RWPE1 (cell line): ENCODE measurements at places on chromosomes 5 and 9.
A peak's percentile ranks its signal among the peaks of the same experiment; 100 is the strongest.

DNA sequence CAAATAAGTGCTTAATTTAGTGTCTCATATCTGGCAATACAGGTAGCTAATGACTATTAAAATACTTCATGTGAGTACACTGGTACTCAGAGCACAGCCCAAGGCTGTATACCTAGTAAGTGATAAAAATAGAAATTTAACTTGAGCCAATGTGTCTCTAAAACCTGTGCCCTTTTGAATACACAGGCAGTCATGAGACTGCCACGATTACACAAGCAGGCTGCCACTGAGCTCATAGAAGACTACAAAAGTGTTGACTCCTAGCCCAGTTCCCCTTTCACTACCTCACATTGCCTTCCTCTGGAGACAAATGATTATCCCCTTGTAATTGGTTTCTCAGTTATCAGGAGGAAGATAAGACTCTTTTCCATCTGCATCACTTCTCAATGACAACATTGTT is 66.3 kb upstream of the PAPPA start:
- no peak for DNase-seq

- peak; percentile 31 for DNase-seq
Measured at GRCh38 chr5:60805463-60805862, 38.6 kb downstream of the ELOVL7 start.

DNA sequence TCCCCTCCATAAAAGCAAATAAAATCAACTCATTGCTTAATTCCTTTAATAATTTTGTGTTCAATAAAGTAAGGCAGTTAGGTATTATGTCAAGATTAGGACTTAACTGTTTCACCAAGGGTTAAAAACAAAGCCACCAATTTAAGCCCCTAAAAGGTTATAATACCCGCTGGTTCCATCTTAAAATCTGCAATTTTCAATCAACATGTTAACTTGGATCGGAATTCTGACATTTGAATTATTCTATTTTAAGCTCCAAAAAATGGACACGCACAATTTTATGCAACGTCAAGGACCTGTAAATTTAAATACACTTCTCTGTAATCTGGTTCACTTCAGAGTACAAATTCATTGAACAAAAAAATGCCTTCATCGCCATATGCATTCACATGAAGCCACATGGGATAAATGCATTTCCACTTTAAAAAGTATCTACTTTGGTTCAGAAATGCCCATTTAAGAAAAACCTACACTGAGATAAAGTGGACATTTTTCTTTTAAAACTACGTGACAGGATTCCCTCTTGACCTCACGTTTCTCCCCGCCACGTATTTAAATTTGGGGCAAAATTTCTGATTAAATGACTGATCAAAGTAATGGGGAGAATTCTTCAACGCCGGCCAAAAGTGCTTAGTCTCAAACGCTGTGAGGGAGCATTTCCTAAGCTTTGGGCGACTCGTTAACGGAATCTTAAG is 721 bp downstream of the GIN1 start:
- no peak for DNase-seq

DNA sequence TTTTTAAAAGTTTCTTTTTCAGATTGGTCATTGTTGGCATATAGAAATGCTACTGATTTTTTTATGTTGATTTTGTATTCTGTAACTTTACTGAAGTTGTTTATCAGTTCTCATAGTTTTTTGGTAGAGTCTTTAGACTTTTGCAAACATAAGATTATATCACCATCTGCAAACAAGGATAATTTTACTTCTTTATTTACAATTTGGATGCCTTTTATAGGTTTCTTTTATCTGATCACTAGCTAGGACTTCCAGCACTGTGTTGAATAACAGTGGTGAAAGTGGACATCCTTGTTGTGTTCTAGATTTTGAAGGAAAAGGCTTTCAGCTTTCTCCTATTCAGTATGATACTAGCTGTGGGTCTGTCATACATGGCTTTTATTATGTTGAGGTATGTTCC is 170.3 kb downstream of the WDR70 start:
- DNase-seq: no peak

DNA sequence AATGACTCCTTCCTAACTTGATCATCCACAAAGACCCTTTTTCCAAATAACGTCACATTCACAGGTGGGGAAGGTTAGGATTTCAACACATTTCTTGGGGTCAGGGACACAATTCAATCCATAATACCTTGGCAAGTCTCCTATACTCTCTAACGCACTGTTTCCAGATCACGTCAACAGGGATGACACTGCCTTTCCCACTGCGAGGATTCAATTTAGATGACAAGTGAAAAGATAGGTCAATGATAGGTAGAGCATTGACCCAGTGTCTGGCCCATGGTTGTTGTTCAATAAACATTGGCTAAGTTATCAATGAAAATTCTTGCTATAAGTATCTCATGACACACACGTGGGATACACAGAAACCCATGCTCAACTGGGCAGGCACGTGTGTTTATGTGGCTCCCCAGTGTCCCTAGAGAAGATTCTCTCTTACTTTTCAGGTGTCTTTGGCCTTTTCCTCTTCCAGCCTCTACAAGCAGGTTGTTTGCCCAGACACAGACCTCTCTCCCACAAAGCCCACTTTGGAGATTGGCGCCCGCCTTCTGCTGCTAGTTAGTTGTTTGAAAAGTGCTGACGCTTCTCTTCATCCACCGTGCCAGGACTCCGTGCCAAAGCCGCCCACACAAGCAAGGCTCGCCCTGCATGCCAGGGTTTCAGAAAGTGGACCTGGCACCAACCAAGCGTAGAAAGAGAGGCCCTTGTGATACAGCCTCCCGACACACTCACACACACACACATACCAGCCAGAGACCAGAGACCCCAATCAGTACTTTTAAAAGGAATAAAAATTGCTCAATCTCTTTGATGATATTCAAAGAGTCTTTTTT is 594.5 kb downstream of the BNC2 start:
- DNase-seq: no peak

- no peak for DNase-seq
Measured at GRCh38 chr9:133767625-133768024, 29.5 kb upstream of the SARDH start.

- no peak for DNase-seq
Measured at GRCh38 chr5:88870285-88870684, 12.7 kb downstream of the MEF2C start.

DNA sequence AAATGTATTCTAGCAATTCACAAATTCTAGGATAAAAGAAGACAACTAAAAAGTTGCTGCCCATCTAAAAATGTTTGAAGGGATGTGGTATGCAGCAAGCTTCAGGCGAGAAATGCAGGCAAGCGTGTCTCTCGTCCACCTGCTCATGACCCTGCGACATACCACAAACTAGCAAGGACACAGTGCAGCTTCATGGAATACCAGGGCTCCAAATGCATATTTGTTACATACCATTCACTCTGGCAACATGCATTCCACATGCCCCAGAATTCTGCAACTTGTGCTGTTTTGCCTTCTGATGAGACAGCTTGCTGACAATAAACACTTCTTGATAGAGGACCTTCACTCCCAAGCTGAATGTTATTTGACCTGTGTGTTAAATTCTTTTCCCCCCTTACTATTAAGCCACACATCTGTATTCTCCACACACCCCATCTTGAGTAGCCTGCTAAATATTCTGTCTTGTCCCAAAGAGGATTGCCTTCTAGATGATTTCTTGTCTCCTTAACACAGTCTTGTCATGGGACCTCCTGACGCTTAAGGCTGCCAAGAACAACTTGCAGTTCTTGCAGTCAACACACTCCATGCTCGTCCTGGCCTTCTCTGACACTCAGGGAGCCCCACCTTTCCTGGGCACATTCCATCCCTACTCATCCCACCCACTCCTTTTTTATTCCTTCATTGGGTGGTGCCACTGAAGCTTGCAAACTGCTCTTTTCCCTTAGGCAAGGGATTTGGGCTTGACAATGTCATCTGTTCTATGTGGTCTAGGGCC is 340.5 kb downstream of the PIK3R1 start:
- DNase-seq: no peak

- DNase-seq: no peak
Measured at GRCh38 chr5:65924366-65925043, 1.9 kb upstream of the ERBIN start.

DNA sequence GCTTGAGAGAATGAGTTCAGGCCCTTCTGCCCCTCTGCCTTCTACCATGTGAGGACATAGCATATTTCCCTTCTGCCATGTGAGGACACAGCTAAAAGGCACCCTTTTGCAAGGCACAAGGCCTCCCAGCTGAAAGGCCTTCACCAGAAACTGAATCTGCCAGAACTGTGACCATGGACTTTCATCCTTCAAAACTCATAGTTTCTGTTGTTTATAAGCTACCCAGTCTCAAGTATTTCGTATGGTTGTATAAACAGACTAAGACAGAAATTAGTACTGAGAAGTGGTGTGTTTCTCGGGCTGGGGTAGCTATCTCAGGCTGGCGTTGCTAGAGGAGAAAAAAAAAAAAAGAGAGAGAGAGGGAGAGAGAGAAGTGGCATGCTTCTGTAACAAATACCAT is 368.6 kb downstream of the DMRTA1 start:
- no peak for DNase-seq

DNA sequence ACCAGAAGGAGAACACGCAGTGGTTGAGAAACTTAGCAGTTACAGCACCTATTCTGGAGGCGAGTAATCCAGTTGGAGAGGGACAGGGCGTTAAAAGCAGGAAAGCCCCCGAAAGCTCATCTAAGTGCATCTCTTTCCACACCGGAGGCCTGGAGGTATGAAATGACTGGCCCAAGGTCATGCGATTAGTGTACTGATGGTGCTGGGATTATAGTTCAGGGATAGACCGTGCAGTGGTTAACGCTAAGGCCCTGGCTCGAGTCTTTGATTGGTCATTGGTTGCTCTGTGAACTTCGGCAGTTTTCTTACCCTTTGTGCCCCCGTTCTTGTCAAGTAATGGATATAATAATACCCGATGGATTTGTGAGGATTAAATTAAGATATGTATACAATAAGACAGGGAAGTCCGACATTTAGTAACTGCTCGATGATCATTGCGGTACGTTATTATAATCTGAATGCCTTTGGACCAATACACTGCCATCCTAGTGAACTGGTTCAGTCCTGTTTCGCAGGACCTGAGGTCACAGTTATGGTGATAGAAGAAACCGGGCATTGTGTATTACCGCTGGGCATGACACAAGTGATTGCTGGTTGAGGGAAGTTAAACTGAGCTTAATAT is 960 bp downstream of the CANX start:
- peak; percentile 55 for DNase-seq

DNA sequence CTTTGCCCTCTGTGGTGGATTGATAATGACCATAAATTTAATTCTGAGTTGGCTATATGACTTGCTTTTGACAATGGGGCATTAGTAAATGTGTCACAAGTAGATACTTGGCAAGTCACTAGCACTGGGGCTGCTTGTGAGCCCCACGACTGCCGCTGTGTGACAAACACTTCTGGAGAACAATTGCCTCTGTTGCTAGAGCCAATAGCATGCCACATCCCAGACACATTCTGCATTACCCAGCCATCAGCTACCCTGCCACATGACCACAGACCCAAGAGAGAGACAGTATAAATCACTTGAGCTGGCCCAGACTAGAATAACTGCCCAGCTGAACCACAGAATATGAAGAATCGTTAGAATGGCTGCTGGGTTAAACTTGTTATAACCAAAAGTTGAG is 753.2 kb upstream of the DMAC1 start:
- DNase-seq: no peak

GRCh38 chr9:129398101-129398960 is 220.3 kb upstream of the IER5L start:
- DNase-seq: no peak

- DNase-seq: no peak
Measured at GRCh38 chr5:146069780-146070099, 35.6 kb downstream of the PLAC8L1 start.

DNA sequence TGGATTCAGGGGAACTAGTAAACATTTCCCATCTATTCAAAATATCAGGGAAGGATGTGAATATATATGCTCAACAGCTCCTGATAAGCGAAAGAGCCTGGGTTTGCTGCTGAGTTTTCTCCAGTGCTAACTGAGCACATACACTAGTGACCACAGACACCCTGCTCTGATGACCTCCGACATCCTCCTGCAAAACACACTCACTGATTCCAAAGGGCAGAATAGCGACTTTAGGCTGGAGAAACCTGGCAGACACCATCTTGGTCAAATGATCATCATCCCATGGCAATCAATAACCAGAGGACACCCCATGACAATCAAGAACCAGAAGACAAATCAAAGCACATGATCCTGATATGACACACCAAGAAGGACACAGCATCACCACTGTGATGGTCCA is 9.2 kb upstream of the GADD45G start:
- DNase-seq: no peak

DNA sequence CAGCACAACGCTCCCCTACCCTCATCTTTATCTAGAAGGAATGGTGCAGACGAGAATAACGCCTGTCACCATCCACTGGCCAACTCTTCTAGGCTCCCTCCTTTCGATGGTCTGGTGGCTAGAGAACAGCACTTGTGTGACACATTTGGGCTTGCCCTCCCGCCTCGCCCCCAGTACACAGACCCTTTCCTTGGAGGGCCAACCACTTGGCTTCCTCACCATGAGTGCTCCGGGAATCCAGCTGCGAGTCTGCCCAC is 1.4 kb downstream of the GNAQ start:
- peak; percentile 33 for DNase-seq

DNA sequence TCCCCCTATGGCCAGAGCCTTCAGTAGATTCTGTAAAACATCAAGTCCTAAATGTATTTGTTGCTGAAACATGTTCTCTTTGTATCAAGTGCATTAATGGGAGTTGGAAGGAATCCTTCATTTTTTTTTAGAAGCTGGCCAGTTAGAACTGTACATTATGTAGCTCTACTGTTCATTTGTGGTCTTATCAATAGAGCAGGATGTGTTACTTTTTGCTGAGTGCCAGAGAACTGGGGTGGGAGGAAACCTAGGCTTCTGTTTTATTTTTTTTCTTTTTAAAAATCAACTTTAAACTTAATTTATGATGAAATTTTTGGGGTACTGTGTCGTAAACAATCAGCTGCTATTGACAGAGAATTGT is 5.1 kb downstream of the PIP5K1B start:
- no peak for DNase-seq

- peak; percentile 96 for DNase-seq
Measured at GRCh38 chr9:36572515-36573418, at the start of gene MELK. MELK (plus strand) TSS chr9:36572895; CDS start chr9:36581682, 8,787 bp downstream.

- DNase-seq: no peak
Measured at GRCh38 chr5:124612023-124612422, 134.4 kb downstream of the ZNF608 start.

DNA sequence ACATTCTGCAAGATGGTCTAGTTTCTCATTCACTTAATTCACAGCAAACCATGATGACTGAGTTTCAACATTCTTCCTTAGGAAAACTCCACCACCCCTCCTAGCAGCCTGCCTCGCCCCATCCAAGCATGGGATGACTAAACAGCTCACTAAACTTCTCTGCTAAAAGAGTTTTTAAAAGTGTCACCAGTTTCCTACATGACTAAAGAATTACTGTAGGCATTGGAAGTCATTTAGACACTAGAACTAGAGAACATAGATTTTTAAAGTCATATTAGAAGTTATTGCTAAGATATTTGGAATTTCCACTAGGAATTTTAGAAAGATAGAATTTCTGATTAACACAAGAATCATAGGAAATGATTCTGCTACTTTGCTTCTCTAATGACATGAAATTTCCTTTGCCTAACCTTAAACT is 5.5 kb upstream of the ESM1 start:
- peak; percentile 62 for DNase-seq
